ENCODE measurements at places on chromosomes 5 and 9. TPM values are rescaled to one million over a fixed set of nuclear protein-coding genes. Genes with fewer than 3 reads are reported as not detected.

BARX1 gene
- 1.1 TPM for total RNA-seq

APBA1 gene
- 0.11 TPM for total RNA-seq

SLC9A3 gene
- 2.3 TPM for total RNA-seq

SWI5 gene
- 14.3 TPM for total RNA-seq

PRDM9 gene
- not detected for total RNA-seq

TMEM252 gene
- total RNA-seq, result not detected

LRRTM2 gene
- total RNA-seq, result 0.26 TPM

BAAT gene
- total RNA-seq, result not detected

TMOD1 gene
- total RNA-seq, result 1.1 TPM

TMC1 gene
- total RNA-seq, result not detected

SLIT3 gene
- total RNA-seq, result not detected

ASPN gene
- not detected for total RNA-seq

NDST1 gene
- 1.0 TPM for total RNA-seq

PBX3 gene
- 24.3 TPM for total RNA-seq

PRSS3 gene
- not detected for total RNA-seq

ZNF782 gene
- total RNA-seq, result 6.2 TPM

FYB1 gene
- 358 TPM for total RNA-seq

SLC22A4 gene
- total RNA-seq, result 0.14 TPM

DIRAS2 gene
- total RNA-seq, result not detected

HARS1 gene
- 81.5 TPM for total RNA-seq

CAVIN4 gene
- total RNA-seq, result not detected

ST6GALNAC4 gene
- total RNA-seq, result 59.5 TPM

Data from activated naive CD8-positive, alpha-beta T cell treated with anti-CD3 and anti-CD28 coated beads, Interleukin-2, amount 10 ng/mL, durations not matched to agents 7 days and 5 days (primary cell).